ENCODE measurements at places on chromosomes 7 and 10. TPM values are rescaled to one million over a fixed set of nuclear protein-coding genes. Genes with fewer than 3 reads are reported as not detected.

DNA sequence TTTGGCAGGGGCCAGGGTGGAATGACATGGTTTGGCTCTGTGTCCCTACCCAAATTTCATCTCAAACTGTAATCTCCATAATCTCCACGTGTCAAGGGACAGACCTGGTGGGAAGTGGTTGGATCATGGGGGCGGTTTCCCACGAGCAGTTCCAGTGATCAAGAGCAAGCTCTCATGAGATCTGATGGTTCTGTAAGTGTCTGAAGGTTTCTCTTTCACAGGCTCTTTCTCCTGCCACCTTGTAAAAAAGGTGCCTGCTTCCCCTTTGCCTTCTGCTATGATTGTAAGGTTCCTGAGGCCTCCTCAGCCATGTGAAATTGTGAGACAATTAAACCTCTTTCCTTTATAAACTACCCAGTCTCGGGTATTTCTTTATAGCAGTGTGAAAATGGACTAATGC, 188.3 kb downstream of the CHCHD3 start:
- no peak for DNase-seq

GRCh38 chr7:18290223-18290622, 205.3 kb upstream of the HDAC9 start:
- no peak for DNase-seq

DNA sequence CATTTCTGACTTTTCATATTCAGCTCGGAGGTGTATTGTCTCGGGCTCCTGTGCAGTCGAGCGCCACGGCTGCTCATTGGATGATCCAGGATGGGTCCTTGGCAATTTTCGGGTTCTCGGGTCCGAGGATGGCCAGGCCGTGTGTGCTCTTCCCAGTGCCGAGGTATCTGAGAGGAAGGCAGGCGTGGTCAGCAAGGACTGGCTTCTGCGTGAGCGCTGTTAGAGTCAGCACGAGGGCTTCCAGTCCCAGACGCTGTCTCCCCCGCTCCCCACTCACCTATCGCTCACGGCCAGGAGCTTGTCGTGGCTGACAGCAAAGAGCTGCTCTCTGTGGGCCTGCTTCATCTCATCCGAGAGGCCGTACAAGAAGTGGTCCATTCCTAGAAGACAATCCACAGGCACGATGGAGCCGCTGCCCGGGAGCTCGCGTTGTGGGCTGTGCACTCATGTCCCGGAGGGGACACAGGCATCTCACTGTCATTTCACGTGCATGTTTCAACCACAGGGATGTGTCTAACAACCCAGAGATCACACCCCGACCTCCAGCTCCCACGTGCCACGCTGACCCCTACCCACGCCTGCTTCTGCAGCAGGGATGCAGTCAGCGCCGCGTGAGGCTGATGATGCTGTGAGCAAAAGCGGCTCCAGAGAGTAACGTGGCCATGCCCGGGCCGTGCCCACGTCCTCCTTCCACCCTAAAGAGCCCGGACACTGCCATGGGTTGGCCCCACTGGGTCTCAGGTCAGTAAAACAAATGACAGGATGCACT, 34.4 kb downstream of the PITRM1 start:
- no peak for DNase-seq

The LRIT1 gene
- total RNA-seq, result not detected

All from dorsolateral prefrontal cortex (tissue), 122 donors.